ENCODE measurements at places on chromosomes 5 and 9.

GRCh38 chr5:168883281-168883741 lies 304.1 kb upstream of the PANK3 start:
- DNase-seq: no peak

DNA sequence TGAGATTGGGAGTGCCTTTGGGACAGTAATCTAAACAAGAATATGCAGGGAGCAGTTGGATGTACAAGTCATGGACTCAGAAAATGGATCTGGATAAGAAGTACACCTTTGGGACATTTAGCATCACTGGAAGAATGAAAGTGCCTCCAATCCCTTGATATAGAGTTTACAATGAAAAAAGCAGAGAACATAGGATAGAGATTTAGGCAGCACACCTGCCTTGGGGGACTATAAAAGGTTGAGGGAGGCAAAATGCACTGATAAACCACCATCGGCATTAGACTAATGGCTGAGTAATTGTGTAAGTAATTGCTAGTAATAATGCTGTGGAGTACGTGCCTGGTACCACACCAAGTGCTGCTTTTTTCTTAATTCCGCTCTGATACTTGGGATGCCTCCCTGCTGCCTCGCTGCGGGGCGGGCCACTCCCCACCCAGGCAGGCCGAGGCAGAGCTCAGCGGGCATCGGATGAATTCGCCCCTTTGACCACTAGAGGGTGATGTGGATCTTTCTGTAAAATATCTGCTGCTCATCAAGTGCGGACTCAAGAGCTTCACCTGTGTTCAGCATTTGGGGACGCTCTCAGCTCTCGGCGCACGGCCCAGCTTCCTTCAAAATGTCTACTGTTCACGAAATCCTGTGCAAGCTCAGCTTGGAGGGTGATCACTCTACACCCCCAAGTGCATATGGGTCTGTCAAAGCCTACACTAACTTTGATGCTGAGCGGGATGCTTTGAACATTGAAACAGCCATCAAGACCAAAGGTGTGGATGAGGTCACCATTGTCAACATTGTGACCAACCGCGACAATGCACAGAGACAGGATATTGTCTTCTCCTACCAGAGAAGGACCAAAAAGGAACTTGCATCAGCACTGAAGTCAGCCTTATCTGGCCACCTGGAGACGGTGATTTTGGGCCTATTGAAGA lies 99.9 kb downstream of the ANKRD18B start:
- peak; percentile 85 for DNase-seq

- DNase-seq: no peak
These were observed 75.4 kb downstream of the NREP start for GRCh38 chr5:111681414-111682120.

- DNase-seq: no peak
These were observed 661.8 kb upstream of the RIOK2 start for GRCh38 chr5:97844797-97845196.

- DNase-seq: no peak
These were observed 286.4 kb upstream of the TNC start for GRCh38 chr9:115404311-115404710.

DNA sequence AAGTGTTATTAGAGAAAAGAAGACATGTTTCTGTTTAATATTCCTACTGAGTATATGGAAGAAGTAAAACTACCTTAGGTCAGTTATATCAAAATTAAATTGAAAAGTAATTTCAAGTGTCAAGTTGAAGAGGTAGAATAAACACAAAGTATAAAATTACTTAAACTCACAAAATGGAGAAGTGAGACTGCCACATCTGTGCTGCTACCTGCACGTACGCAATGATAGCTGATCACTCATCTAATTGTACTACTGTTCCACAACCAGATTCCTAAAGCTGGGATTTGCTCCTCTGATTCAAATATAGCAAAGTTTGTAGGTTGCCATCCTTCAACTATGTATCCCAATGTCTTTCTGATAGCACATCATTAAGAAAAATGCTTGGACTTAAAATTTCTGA lies 24.8 kb downstream of the EQTN start:
- no peak for DNase-seq

- no peak for DNase-seq
These were observed 188.3 kb upstream of the MEF2C start for GRCh38 chr5:89071101-89071940.

- no peak for DNase-seq
These were observed 1.1 kb downstream of the TGFBR1 start for GRCh38 chr9:99106044-99106375.

GRCh38 chr5:57434227-57434640 lies 48.4 kb downstream of the ACTBL2 start:
- no peak for DNase-seq

GRCh38 chr5:80608731-80609130 lies 38.7 kb upstream of the ANKRD34B start:
- DNase-seq: no peak

GRCh38 chr5:40399349-40399748 lies 280.4 kb upstream of the PTGER4 start:
- DNase-seq: no peak

DNA sequence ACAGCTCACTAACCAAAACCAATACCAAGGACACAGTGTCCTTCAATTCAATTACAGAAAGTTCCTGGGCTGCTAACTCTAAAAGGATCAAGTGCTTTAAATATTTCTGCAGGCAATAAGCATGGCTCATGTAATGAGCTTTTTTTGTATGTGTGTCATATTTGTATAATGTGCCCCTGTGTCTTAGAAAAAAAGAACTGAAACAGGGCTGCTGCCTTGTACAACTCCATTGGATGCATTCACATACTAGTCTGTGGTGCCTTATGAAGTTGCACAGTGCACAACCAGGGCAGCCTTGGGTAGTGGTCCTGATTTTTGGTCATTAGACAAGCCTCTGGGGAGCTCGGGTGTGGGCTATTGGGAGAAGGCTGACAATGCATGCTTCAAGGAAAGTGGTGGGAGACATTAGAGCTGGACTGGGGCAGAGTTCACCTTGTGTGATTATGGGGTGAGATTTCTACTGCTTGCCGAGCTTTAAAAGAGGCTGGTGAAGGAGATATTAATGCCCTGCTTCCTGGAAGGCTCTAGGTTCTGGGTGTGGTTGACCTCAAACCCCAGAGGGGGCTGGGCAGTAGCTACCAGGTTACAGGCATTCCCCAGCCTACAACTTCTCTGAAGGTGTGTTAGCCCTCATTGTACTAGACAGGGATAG lies 3.6 kb upstream of the CPEB4 start:
- DNase-seq: no peak

GRCh38 chr5:124370601-124371000 lies 375.8 kb downstream of the ZNF608 start:
- DNase-seq: no peak

GRCh38 chr9:34035656-34036055 lies 13.0 kb downstream of the UBAP2 start:
- no peak for DNase-seq

GRCh38 chr9:35816708-35817107 lies 1.9 kb upstream of the HINT2 start:
- DNase-seq: no peak

DNA sequence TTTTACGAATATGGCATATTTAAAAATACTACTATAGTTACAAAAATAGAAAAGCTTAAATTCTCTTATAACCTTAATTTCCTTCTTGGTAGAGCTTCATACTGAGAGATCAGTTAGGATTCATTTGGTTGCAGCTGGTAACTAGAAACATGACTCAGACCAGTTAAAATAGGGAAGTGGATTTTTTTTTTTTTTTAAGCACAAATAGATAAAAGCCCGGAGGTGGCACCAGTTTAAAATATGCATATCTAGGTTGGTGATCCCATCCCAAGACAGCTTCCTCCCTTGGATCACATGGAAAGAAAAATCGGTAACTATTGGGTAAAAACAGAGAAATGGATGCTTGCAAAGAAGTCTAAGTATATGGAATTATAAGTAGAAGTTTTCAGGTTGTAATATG lies 1634.3 kb downstream of the MAT2B start:
- DNase-seq: no peak

GRCh38 chr5:127370631-127371030 lies 80.0 kb downstream of the MEGF10 start:
- peak; percentile 27 for DNase-seq

DNA sequence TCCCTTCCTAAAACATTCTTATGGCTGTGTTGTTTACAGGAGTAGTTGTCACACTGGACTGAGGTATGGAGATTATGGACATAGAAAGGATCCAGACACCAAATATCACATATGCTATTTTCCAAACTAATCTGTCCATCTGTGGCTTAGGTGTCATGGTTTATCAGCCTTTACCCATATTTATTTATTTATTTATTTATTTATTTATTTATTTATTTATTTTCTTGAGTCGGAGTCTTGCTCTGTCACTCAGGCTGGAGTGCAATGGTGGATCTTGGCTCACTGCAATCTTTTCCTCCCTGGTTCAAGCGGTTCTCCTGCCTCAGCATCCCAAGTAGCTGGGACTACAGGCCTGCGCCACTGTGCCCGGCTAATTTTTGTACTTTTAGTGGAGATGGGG lies 1103.1 kb downstream of the MAT2B start:
- no peak for DNase-seq

DNA sequence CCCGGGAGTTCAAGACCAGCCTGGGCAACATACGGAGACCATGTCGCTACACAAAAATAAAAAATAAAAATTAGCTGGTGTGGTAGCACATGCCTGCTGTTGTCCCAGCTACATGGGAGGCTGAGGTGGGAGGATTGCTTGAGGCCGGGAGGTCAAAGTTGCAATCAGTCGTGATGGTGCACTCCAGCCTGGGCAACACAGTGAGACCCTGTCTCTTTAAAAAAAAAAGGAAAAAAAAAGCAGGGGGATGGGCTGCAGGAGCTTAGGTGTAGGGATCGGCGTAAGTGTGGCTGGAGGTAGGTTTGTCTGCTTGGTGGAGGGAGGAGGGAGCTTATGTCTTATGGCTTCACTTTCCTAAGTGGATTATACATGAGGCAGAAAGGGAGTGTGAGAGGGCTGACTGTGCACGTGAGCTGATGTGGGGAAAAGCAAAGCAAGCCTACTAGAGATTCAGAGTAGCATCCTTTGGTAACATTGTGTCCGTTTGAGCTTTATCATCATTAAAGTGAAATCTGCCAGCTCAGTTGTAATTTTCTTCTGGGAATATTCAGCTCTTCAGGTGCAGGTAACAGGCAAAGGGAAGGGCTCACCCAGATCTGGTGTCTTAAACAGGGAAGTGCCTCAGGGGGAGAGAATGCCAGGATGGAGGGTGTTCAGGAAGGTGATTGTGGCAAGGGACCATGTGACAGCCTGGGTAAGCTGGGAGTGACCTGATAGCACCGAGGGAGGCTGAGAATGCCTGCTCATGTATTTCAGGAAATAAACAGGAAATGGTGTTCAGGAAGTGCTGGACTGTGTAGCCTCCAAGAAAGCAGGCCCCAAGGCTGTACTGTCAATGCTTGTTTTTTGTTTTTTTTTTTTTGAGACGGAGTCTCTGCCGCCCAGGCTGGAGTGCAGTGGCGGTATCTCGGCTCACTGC lies 17.6 kb upstream of the SETX start:
- DNase-seq: peak; percentile 51

- no peak for DNase-seq
These were observed 283.4 kb downstream of the PRELID2 start for GRCh38 chr5:145551714-145552113.

GRCh38 chr9:130426467-130426773 lies 18.3 kb upstream of the ASS1 start:
- no peak for DNase-seq
